ENCODE measurements at places on chromosomes 11 and 22. TPM values are rescaled to one million over a fixed set of nuclear protein-coding genes. Genes with fewer than 3 reads are reported as not detected.

DNA sequence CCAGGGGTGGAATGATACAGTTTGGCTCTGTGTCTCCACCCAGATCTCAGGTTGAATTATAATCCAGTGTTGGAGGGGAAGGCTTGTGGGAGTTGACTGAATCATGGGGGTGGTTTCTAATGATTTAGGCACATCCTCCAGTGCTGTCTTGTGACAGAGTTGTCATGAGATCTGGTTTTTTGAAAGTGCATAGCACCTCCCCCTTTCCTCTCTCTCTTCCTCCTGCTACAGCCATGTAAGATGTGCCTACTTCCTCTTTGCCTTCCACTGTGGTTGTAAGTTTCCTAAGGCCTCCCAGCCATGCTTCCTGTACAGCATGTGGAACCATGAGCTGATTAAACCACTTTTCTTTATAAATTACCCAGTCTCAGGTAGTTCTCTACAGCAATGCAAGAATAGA, 45.1 kb downstream of the THAP12 start:
- H3K4me1 ChIP-seq, result no peaks in the 10 kb centered on the region
- no peaks in the 10 kb centered on the region for H3K36me3 ChIP-seq
- H3K27ac ChIP-seq, result no peak overlapping the region
- no peaks in the 10 kb centered on the region for H3K27me3 ChIP-seq
- H3K4me3 ChIP-seq, result no peak overlapping the region

GRCh38 chr11:15937601-15938120, 418.7 kb downstream of the SOX6 start:
- no peaks in the 10 kb centered on the region for H3K4me1 ChIP-seq
- no peak overlapping the region for H3K27ac ChIP-seq
- no peak overlapping the region for H3K4me3 ChIP-seq
- no peaks in the 10 kb centered on the region for H3K36me3 ChIP-seq

GRCh38 chr11:69360606-69361005, 66.7 kb downstream of the MYEOV start:
- no peak for DNase-seq
- H3K27ac ChIP-seq, result no peak overlapping the region
- no peaks in the 10 kb centered on the region for H3K27me3 ChIP-seq
- H3K36me3 ChIP-seq, result no peaks in the 10 kb centered on the region

- H3K27me3 ChIP-seq, result no peaks in the 10 kb centered on the region
- H3K36me3 ChIP-seq, result no peaks in the 10 kb centered on the region
- no peaks in the 10 kb centered on the region for H3K4me1 ChIP-seq
These were observed 70.0 kb upstream of the IGLL5 start for GRCh38 chr22:22817468-22818201.

GP1BB gene
- total RNA-seq, result 6.4 TPM

GRCh38 chr22:36541831-36542411, 13.0 kb upstream of the EIF3D start:
- no peaks in the 10 kb centered on the region for H3K4me1 ChIP-seq
- peak; percentile 26 for DNase-seq
- H3K4me3 ChIP-seq, result no peak overlapping the region
- H3K36me3 ChIP-seq, result no peaks in the 10 kb centered on the region

- H3K27ac ChIP-seq, result no peak overlapping the region
- no peak overlapping the region for H3K4me3 ChIP-seq
- H3K36me3 ChIP-seq, result no peaks in the 10 kb centered on the region
- DNase-seq, result no peak
- H3K4me1 ChIP-seq, result no peaks in the 10 kb centered on the region
- H3K27me3 ChIP-seq, result no peaks in the 10 kb centered on the region
These were observed 11.1 kb upstream of the MYH9 start for GRCh38 chr22:36398601-36399471.

SELENOO gene
- 1.5 TPM for total RNA-seq

GPR83 gene
- 0.21 TPM for total RNA-seq

DNA sequence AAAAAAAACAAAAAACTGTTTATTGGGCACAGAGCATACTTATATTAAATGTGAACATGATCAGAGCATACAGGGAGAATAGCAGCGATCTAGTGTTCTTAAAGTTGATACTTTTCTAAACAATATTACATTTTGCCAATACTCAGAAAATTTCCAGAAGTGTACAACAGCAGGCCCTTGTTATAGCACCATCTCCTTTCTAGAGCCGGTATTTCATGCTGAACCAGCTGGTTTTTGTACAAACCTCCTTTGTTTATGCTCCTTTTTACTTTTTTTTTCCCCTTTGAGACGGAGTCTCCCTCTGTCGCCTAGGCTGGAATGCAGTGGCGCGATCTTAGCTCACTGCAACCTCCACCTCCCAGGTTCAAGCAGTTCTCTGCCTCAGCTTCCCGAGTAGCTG, 90.7 kb downstream of the PPP6R3 start:
- H3K36me3 ChIP-seq, result no peaks in the 10 kb centered on the region
- no peak overlapping the region for H3K4me3 ChIP-seq
- no peak for DNase-seq
- H3K27ac ChIP-seq, result peak overlapping the region; percentile 68
- H3K27me3 ChIP-seq, result no peaks in the 10 kb centered on the region

CDKN1C gene
- 42.0 TPM for total RNA-seq

DNA sequence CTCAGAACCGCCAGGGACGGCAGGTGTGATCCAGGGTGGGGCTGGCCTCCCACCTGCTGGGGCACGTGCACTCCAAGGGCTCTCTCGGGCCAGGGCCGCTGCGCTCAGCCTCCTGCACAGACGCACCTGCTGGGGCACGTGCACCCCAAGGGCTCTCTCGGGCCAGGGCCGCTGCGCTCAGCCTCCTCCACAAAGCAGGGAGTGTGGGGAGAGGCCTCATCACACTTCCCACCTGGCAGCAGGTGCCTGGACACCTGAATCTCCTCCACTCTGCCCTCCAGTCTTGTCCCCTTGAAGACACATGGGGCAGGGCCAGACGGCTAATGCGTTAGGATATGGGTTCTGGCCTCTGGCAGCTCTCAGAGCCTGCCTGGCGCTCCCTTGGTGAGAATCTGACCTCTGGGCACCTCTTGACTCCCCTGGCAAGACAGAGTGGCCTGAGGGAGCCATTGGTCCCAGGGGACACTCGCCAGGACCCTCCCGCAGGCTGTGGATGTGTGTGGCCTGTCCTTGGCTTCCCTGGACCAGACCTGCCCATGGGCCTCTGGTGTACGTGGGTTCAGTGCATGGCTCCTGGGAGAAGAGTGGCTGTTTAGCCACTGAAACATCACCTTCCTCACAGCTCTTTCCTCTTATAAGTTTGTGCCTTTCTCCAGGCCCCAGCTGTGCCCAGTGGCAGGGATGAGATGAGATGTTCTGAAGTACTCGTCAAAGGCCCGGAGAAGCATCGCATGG, 73.5 kb downstream of the BRD1 start:
- no peaks in the 10 kb centered on the region for H3K4me1 ChIP-seq
- no peaks in the 10 kb centered on the region for H3K27me3 ChIP-seq
- H3K4me3 ChIP-seq, result no peak overlapping the region
- no peak for DNase-seq

DNA sequence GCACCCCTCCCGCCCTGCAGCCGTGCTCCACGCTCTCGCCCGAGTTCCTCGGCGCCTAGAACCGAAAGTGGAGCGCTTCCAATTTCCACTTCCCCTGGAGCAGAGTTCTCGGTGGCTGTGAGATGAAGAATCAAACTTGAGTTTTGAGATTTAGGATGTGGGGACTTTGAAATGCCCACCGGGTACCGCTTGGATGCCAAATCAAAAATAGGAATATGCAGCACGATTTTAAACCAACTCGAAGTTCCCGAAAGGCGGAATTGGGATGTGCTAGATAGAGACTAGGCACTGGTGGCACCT, 569 bp downstream of the POLA2 start:
- H3K4me3 ChIP-seq, result peak overlapping the region; percentile 59
- no peaks in the 10 kb centered on the region for H3K36me3 ChIP-seq
- H3K27me3 ChIP-seq, result no peaks in the 10 kb centered on the region

- peak overlapping the region; percentile 100 for H3K27ac ChIP-seq
- H3K4me3 ChIP-seq, result peak overlapping the region; percentile 95
- no peaks in the 10 kb centered on the region for H3K27me3 ChIP-seq
- DNase-seq, result no peak
- H3K36me3 ChIP-seq, result no peaks in the 10 kb centered on the region
- peaks cover 24% of the 10 kb centered on the region for H3K4me1 ChIP-seq
These were observed 1.4 kb upstream of the FTH1 start for GRCh38 chr11:61968758-61969390.

GRCh38 chr11:3123761-3124733, 41.1 kb downstream of the OSBPL5 start:
- peaks cover 21% of the 10 kb centered on the region for H3K4me1 ChIP-seq
- H3K27ac ChIP-seq, result peak overlapping the region; percentile 72
- no peak overlapping the region for H3K4me3 ChIP-seq
- DNase-seq, result peak; percentile 94
- H3K27me3 ChIP-seq, result no peaks in the 10 kb centered on the region

GRCh38 chr11:121474680-121475079, 21.9 kb upstream of the SORL1-AS1 start:
- H3K4me1 ChIP-seq, result no peaks in the 10 kb centered on the region
- H3K4me3 ChIP-seq, result no peak overlapping the region
- H3K36me3 ChIP-seq, result no peaks in the 10 kb centered on the region
- H3K27ac ChIP-seq, result no peak overlapping the region
- no peak for DNase-seq

DNA sequence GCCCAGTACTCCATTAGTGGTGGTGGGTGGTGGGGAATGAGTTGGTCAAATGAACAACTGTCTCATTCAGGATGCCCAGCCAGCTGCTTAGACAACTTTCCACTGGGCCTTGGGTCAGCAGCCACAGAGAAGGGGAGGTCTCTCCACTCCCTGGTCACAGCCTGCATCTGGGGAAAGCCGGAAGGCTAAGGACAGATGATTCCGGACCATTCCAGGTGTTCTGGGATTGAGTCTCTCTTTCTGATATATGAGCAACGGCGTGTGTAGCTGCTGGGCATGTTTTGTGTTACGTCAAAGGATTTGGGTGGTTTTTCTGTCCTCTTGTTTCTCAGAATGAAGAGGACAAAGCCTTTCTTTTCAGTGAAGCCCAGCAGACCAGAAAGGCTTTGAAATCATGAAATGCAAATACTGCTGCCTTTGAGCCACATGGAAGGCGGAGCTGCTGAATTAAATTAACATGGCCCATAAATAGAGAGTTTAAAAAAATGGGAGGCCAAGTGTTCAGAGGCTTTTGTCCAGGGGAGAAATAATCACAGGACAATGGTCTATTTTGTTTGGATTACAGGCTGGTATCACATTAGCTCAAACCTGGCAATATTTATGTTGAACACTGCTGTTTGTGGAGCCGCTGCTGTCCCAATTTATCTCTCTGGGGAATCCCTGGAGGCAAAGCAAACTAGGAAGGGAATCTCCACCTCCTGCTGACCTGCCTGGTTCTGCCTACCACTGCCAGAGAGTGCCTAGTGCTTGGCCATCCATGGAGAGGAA, 234.4 kb upstream of the E2F8 start:
- H3K4me3 ChIP-seq, result no peak overlapping the region
- no peaks in the 10 kb centered on the region for H3K27me3 ChIP-seq
- H3K4me1 ChIP-seq, result no peaks in the 10 kb centered on the region
- H3K36me3 ChIP-seq, result no peaks in the 10 kb centered on the region

ANO5 gene
- total RNA-seq, result 3.8 TPM

CCDC15 gene
- total RNA-seq, result 1.5 TPM

FAM118A gene
- 97.9 TPM for total RNA-seq

GRCh38 chr11:1450949-1451710, 35.4 kb downstream of the MOB2 start:
- no peak for DNase-seq
- H3K4me3 ChIP-seq, result no peak overlapping the region
- H3K27me3 ChIP-seq, result no peaks in the 10 kb centered on the region

- H3K4me3 ChIP-seq, result no peak overlapping the region
- no peaks in the 10 kb centered on the region for H3K4me1 ChIP-seq
- no peak overlapping the region for H3K27ac ChIP-seq
These were observed 145.0 kb upstream of the THY1 start for GRCh38 chr11:119567688-119568582.

TUG1 gene
- total RNA-seq, result 130 TPM

DNA sequence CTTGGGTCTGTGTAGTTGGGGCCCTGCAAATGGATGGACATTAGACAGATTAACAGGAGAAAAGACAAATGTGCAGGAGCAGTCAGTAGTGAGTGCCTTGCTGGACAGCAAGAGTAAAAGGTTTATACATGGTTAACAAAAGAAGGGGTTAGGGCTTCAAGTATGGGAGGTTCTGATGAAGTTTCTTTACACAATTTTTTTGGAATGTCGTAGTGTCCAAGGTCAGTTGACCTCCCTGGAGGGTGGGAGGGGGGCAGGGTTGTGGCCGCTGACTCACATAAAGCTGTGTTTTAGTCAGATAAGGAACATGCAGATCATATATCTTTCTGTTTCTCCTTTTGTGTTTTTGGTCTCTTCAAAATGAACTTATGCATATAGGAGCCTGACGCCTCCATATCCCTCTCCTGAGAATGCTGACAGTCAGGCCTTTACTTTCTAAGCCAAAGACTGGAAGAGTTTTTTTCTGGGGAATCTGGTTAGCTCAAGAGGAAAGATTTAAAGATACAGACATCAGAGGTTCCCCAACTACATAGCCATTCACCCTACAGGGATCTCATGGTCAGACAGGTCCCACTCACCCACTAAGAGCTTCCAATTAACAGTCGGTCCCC, 134.3 kb downstream of the NECTIN1 start:
- H3K4me1 ChIP-seq, result no peaks in the 10 kb centered on the region
- H3K36me3 ChIP-seq, result no peaks in the 10 kb centered on the region
- peak overlapping the region; percentile 5 for H3K27ac ChIP-seq
- no peak for DNase-seq

FXYD6 gene
- 280 TPM for total RNA-seq

H19 gene
- total RNA-seq, result 659 TPM

GRCh38 chr11:60485987-60486386, 6.6 kb upstream of the MS4A12 start:
- no peak overlapping the region for H3K27ac ChIP-seq
- no peaks in the 10 kb centered on the region for H3K36me3 ChIP-seq
- DNase-seq, result no peak
- no peaks in the 10 kb centered on the region for H3K4me1 ChIP-seq
- no peaks in the 10 kb centered on the region for H3K27me3 ChIP-seq

DNA sequence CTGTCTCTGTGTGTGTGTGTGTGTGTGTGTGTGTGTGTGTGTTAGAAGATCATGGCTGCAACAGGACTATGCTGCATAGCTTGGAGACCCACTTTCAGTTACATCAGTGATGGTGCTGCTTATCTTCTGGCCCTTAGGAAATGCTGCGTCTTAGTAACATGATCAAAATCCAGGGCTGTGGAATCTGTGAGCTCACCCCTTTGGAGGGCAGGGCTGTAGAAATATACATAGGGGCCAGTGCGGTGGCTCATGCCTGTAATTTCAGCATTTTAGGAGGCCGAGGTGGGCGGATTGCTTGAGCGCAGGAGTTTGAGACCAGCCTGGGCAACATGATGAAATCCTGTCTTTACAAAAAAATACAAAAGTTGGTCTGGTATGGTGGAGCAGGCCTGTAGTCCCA, 151.5 kb upstream of the RASSF10 start:
- no peaks in the 10 kb centered on the region for H3K4me1 ChIP-seq
- H3K36me3 ChIP-seq, result no peaks in the 10 kb centered on the region
- no peak overlapping the region for H3K27ac ChIP-seq
- no peak for DNase-seq
- no peaks in the 10 kb centered on the region for H3K27me3 ChIP-seq

- H3K4me1 ChIP-seq, result no peaks in the 10 kb centered on the region
- no peaks in the 10 kb centered on the region for H3K27me3 ChIP-seq
- H3K4me3 ChIP-seq, result no peak overlapping the region
- no peak for DNase-seq
These were observed 15.9 kb downstream of the MED15 start for GRCh38 chr22:20523086-20523983.

RFPL3 gene
- not detected for total RNA-seq
